ENCODE measurements at places on chromosomes 7 and 10.

GRCh38 chr10:63901228-63901627, 380.0 kb downstream of the REEP3 start:
- no peak for DNase-seq

- DNase-seq: no peak
These were observed 32.6 kb downstream of the PRLHR start for GRCh38 chr10:118562851-118563250.

- no peak for DNase-seq
These were observed 16.2 kb upstream of the NME8 start for GRCh38 chr7:37832194-37832593.

DNA sequence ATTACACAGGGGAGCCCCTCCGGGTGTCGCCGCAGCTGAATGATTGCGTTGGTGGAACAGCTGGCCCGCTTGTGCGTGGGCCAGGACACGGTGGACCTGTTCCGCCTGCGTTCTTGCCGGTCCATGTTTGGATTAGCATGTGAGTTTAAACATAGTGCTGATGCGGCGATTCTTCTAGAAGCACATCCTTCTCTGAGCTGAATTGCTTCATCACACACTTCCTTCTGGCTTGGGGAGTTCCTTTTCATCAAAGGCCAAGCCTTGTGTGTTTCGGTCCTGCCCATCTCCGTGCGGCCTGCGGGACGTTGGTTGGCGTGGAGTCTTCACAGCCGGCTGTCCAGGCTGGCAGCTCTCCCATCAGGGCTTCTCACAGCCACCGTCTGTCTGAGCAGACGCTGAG, 45.5 kb upstream of the SLC29A4 start:
- DNase-seq: no peak

GRCh38 chr7:100965723-100966541, 3.4 kb upstream of the MUC12 start:
- peak; percentile 43 for DNase-seq

GRCh38 chr7:31890198-31890597, 180.0 kb downstream of the PDE1C start:
- no peak for DNase-seq

- no peak for DNase-seq
These were observed at the start of gene SLC26A4 for GRCh38 chr7:107660381-107661080. Gene SLC26A4 (plus strand): TSS chr7:107660828. CDS start chr7:107661642, 814 bp downstream.

DNA sequence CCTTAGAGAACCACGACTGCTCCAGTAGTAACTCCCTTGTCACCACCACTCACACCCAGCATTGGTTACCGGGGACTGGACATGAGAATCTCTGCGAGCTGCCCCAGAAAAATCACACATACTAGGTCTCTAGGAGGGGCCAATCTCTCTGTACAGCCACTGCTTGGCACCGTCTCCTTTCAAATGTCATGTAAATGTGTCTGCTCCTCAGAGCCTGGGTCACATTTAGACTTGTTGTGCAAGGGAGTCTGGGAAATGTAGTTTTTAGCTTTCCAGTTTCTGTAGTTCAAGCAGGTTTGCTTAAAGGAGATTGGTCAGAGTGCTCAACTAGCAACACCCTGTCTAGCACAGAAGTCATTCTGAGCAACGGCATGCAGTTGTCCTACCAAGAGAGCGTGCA, 60.0 kb downstream of the CHN2 start:
- no peak for DNase-seq

DNA sequence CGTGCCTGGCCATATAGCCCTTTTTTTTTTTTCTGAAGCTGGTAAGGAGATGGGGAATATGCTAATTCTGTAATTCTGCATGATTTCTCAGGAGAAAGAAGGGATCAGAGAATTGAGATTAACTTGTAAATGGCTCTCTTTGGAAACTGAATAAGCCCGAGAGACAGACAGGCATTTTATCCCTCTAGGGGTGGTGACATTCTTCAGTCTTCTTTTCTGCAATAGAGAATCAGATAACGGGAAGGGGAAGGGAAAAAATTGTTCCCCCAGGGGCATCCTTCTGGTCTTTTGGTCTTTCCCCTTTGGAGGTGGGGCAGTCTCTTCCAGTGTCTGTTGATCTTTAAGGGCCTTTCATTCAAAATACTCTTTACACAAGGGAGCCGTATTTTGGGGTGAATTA, 34.2 kb downstream of the HK1 start:
- DNase-seq: no peak

DNA sequence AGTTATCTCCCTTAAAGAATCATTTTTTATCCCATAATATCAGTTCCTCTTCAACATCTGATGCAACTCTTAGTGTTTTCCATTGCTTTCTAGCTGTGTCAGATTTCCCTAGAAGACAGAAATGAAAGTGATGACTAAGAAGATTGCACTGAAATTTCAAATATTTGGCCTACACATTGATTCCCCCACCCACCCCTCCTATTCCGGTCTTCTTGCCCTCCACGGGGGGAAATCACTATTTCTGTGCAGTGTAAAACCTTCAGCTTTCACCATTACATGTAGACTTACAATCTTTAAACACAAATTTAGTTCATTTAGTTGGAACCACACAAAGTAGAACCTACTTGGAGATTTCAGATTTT, 63.7 kb upstream of the IL6 start:
- DNase-seq: no peak

GRCh38 chr10:33460505-33461294, 126.2 kb upstream of the NRP1 start:
- no peak for DNase-seq

DNA sequence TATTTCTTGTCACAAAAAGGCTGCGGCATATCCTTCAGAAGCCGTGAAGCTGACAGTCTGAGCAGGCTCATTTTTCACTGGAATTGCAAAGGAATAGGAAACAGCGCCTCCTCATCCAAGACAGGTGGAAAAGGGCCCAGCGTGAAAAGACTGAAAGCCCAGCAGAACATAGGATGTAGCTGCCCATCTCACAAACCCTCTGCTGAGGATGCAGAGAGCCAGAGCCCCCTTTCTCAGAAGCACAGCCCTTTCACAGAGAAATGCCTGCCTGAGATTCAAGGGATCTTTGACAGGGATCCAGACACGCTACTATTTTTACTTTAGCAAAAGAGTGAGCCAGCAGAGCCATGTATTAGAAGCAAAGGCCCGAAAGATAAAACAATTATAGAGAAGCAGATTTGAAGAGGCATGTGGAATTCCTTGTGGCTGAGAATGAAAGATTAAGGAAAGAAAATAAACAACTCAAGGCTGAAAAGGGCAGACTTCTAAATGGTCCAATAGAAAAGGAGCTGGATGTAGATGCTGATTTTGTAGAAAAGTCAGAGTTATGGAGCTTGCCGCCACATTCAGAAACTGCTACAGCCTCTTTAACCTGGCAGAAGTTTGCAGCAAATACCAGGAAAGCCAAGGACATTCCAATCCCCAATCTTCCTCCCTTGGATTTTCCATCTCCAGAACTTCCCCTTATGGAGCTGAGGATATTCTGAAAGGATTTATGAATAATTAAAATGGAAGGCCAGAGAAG, 36.9 kb downstream of the GDI2 start:
- no peak for DNase-seq

- no peak for DNase-seq
These were observed 7.5 kb upstream of the ATP6V0E2 start for GRCh38 chr7:149866139-149866778.

DNA sequence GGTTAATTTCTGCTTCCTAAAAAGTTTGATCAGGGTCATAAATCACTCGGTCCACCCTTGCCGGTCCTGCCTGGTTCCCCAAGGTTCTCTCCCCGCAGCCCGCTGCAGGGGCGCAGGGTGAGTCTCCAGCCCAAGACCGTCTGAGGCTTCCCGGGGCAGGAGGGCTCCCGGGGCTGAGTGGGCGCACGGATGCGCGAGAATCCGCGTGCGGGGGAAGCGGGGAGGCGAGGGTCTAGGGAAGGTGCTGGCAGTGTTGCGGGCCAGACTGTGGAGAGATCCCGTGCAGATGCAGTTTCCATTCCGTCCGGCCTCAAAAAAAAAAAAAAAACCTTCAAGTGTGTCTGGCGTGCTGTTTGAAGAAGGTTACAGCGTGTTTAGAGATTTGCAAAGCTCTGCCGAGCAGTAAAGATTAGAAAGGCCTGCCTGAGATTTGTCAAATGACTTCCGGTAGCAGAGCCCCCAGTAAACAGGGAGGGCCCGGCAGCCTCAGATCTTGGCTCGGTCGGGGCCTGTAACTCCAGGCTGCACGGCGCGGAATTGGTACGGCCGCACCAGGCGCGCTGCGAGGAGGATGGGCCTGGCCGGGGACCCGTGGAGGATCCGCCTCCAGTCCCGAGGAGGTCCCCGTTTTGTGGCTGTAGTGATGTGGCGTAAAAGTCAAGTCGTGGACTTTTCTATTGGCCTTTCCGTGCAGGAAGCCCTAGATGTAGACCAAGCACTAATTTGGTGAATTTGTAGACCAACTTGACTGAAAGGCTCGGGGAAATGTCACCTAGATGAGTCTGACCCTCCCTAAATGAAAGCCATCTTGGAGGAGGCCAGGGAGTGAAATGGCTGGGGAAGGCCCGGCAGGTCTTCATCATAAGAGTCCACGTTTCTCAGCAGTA, 293.2 kb upstream of the NFE2L3 start:
- no peak for DNase-seq

- no peak for DNase-seq
These were observed 84.1 kb upstream of the GNA12 start for GRCh38 chr7:2928256-2928612.

DNA sequence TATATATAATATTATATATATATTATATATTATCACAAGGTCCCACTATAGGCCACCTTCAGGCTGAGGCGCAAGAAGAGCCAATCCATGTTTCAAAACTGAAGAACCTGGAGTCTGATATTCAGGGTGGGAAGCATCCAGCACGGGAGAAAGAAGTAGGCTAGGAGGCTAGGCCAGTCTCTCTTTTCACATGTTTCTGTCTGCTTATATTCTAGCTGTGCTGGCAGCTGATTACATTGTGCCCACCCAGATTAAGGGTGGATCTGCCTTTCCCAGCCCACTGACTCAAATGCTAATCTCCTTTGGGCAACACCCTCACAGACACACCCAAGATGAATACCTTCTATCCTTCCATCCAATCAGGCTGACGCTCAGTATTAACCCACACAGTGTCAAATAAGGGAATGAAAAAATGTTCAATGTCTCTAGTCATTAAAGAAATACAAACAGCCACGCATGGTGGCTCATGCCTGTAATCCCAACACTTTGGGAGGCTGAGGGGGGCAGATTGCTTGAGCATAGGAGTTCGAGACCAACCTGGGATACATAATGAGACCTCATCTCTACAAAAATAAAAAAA, 135.4 kb upstream of the PCBD1 start:
- DNase-seq: no peak

DNA sequence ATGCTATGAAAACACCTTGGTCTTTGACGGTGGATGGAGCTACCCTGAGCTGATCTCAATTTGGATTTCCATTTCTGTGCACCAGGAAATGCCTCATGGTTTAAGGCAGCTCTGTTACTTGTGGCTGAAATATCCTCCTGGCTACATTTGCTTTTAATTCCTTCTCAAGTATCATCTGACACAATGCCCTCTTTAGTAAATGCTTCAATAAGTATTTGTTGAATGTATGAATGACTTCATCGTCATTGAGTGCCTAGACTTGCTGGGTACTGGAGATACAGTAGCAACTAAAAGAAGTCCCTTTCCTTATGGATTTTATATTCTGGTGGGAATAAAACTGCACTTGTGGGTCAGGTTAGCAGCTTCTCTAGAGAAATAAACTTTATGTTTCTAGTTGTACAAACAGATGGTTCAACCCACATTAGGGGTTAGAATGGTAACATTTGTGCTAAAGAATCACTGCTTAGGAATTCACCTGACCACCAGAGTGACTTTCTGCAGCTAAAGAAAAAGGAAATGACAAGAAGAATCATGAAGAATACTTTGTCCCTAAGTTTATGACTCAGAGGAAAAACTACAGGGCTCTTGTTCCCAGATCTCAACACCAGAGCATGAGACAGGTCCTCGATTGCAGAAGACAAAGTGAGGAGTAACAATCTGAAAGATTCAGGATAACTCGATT, 21.8 kb upstream of the SMNDC1 start:
- DNase-seq: no peak

- DNase-seq: no peak
These were observed 115.0 kb downstream of the TAF3 start for GRCh38 chr10:7933262-7933661.

- no peak for DNase-seq
These were observed 416.1 kb upstream of the CNTNAP2 start for GRCh38 chr7:145700488-145700887.

DNA sequence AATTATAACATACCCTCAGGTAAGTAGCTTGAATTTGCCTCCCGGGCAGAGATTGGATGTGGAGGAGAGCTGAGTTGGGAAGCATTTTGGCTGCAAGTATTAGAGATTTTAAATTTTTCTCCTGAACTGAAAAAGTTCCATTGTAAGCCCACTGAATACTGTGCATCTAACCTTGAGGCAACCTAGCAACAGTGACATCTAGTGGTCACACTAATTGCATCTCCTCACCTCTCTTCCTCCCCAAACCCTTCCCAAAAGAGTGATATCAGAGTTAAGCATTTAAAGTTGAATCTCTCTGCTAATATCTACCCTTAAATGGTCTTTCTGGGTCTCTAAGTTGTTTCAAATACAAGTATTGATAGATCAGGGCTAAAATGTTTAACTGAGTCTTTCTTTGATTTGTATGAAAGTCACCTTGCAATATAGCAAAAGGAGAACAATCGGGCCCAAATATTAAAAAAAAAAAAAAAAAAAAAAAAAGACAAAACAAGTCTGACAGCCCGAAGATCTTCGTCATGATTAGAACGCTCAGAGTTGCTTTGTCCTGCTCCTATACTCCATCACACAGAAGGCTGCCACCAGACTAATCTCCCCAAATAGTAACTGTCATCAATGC, 40.4 kb upstream of the DLX5 start:
- no peak for DNase-seq

DNA sequence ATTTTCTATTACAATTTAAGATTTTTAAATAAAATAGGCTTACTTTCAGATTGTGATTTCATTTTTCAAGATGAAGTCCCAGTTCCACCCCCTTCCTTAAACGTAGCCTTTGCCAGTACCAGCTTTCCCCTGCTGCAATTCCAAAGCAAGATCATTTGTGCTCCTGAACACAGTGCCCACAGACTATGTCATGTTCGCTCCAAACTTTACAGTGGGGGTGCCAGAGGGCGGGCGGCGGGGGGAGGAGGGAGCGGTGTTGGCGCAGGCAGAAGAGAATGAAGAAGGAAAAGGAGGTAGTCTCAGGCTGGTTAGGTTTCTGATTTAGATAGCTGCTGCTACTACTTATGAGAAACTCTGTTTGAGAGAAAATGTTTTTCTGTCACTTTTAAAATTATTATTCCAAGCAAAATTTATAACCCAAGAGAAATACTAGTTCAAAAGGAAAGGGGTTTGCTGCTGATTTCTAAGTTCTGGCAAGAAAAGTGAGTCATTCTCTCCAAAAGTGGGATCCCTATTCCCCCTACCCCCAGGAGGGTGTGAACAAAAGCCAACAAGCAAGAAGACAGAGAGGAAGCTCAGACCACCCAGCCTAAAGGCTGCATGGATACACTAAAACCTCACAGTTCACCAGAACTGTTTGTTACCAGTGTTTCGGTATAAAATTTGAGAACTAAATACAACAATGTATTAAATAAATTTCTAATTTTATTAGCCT, 109.6 kb downstream of the SRPK2 start:
- no peak for DNase-seq

DNA sequence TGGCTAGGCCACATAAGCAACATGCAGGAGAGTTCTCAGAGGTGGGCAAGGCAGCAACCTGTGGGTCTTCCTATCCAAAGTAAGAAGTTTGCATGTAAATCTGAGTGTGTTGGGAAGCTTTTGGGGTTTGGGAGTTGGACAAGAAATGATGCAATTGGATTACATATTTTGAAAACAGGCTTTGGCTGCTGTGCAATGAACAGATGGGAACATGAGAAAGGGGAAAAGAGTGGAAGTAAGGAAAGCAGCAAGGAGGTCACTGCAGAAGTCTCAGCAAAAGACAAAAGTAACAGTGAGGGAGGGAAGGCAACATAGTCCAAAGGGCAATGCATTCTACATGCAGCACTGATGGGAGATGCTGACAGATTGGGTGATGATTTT, 61.1 kb upstream of the C10orf90 start:
- no peak for DNase-seq
